ENCODE measurements at places on chromosomes 11 and 22. TPM values are rescaled to one million over a fixed set of nuclear protein-coding genes. Genes with fewer than 3 reads are reported as not detected.

- no peak for DNase-seq
These were observed 15.5 kb upstream of the RAC2 start for GRCh38 chr22:37259540-37260029.

- no peak for DNase-seq
These were observed 91.2 kb downstream of the ARHGAP42 start for GRCh38 chr11:100778166-100778785.

DNA sequence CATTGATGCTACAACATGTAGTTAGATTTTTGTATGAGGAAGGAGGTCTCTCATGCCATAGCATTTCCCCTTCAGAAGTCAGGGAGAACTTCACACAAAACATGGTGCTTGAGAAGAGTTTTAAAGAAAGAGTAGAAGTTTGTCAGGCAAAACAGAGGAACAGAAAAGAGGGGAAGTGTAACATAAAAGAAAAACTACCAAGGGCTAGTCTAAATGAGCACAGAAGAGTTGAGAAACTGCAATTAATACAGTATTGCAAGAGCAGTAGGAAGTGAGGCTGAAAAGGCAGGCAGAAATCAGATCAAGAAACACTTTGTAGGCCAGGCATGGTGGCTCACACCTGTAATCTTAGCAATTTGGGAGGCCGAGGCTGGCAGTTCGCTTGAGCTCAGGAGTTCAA lies 61.0 kb downstream of the FAM168A start:
- DNase-seq, result no peak

DNA sequence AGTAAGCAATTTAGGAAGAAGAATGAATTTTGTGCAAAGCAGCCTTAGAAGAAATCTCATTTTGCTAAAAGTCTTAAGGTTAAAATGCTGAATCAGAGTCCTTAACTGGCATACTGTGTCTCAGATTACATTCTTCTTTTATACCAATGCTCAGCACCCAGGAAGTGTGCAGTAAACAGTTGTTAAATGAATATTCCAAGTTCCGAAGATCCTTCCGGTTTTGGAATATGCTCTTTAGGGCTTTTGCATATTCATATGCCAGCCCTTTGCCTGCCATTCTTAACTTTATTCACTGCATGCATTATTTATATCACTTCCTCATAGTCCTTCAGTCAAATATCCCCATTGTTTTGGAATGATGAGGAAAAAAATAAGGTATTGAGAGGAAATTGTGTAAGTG lies 242.0 kb downstream of the DDX10 start:
- DNase-seq, result no peak

GRCh38 chr11:12086271-12087074 lies 23.9 kb upstream of the MICAL2 start:
- no peak for DNase-seq

GRCh38 chr11:30281476-30282288 lies 41.2 kb upstream of the ARL14EP start:
- DNase-seq, result no peak

DNA sequence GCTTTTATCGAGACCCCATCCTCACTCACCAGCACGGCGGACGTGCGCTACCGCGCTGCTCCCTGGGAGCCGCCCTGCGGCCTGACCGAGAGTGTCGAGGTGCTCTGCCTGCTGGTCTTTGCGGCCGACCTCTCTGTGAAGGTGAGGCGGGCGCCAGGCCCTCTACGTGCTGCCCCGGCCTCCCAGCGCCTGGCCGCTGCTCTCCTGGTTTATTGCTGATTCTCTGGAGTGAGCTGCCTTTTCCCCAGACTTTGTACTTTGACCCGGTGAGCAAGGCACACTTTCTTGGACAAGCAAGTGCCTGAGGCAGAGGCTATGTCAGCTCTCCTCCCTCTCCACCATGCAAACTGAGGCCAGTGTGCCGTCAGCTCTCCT lies 6.5 kb downstream of the TPCN2 start:
- DNase-seq, result no peak

- DNase-seq, result no peak
These were observed 14.5 kb upstream of the RPS19BP1 start for GRCh38 chr22:39546889-39547586.

- DNase-seq, result peak; percentile 78
These were observed 16.4 kb upstream of the MFNG start for GRCh38 chr22:37502342-37503182.

DNA sequence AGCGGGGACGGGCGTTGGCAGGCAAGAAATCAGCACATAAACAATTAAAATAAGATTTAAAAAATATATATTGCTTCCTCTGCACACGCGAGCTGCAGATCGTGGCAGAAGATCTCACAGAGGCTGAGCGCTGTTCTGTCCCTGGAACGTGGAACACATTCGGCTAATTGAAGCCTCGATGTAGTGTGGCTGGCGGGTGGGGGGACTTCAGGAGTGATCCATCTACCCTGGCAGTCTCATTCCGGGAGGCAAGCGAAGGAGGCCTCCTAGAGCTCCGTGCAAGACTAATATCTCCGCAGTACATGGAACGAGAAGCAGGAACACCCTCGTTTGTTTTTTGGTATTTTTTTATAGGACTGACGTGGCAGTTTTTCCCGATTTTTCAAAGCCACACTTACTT lies 402.4 kb downstream of the MN1 start:
- no peak for DNase-seq

- DNase-seq, result no peak
These were observed 310.1 kb upstream of the NARS2 start for GRCh38 chr11:78884761-78885160.

GRCh38 chr22:17258015-17258787 lies 39.0 kb upstream of the ADA2 start:
- peak; percentile 49 for DNase-seq

GRCh38 chr22:37904572-37905533 lies 1.2 kb upstream of the MICALL1 start:
- DNase-seq, result no peak

GRCh38 chr22:35448523-35448922 lies 48.6 kb downstream of the MCM5 start:
- no peak for DNase-seq

GRCh38 chr11:122882857-122883645 lies 492 bp downstream of the JHY start:
- peak; percentile 53 for DNase-seq

- no peak for DNase-seq
These were observed 26.0 kb downstream of the PARVG start for GRCh38 chr22:44206696-44207095.

DNA sequence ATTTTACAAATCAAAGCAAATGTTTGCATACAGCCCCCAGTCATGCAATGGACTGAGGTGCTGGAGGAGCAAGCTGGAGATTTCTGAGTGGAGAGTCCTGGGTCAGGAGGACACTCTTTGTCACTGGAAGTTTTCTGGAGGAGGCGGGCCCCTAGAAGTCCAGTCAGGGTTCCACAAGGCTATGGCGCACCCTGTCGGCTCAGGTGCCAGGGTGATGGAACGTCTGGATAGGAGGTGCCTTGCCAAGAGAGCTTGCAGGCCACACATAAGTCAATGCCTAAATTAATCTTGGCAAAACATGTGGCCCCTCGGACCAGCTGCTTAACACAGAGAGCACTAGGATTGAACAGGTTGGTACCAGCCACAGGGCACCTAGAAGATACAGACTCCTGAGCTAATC lies 174.7 kb upstream of the CADM1 start:
- no peak for DNase-seq

PPP1CA gene
- 76.7 TPM for total RNA-seq

PDE3B gene
- total RNA-seq, result 14.1 TPM

KDM4E gene
- total RNA-seq, result not detected

CCDC82 gene
- total RNA-seq, result 27.2 TPM

RIMBP3C gene
- not detected for total RNA-seq

Measured in breast epithelium (tissue), 4 donors.